ENCODE measurements at places on chromosomes 3 and 15.

DNA sequence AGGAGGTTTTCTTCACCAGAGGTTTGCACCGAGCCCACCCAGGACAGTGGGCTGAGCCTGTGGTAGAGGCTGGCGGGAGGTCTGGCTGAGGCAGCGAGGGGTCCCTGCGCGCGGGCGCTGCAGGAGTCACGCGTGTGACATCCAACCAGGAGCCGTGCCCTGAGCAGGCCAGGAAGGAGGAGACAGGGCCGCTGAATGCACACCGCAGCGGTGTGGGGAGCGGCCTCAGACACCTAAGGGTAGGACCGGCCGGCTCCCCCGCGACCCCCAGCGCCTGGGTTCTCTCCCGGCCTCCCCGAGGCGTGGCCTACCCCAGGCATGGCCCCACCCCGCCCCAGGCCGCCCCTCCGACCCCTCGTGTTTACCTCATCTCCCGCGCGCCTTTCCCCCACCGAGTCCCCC lies 412 bp downstream of the SLC41A3 start:
- DNase-seq, result peak; percentile 48

GRCh38 chr3:22536541-22536940 lies 666.6 kb upstream of the UBE2E2 start:
- DNase-seq, result no peak

DNA sequence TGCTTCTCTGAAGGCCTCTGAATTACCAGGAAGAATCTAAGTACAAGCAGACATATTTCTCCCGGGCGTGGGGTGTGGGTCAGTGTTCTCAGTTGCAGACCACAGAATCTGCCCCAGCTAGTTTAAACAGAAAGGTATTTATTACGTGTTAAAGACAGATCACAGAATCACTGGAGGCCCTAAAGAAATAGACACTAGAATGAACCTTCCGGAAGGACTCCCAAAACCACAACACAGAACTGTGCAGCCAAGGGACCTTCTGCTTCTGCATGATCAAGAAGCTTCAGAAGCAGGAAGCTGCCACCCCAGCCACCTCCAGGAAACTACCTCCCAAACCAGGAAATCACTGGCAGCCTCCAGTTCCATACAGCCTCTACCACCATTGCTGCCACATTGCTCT lies 32.7 kb upstream of the ZFAND6 start:
- DNase-seq, result no peak

DNA sequence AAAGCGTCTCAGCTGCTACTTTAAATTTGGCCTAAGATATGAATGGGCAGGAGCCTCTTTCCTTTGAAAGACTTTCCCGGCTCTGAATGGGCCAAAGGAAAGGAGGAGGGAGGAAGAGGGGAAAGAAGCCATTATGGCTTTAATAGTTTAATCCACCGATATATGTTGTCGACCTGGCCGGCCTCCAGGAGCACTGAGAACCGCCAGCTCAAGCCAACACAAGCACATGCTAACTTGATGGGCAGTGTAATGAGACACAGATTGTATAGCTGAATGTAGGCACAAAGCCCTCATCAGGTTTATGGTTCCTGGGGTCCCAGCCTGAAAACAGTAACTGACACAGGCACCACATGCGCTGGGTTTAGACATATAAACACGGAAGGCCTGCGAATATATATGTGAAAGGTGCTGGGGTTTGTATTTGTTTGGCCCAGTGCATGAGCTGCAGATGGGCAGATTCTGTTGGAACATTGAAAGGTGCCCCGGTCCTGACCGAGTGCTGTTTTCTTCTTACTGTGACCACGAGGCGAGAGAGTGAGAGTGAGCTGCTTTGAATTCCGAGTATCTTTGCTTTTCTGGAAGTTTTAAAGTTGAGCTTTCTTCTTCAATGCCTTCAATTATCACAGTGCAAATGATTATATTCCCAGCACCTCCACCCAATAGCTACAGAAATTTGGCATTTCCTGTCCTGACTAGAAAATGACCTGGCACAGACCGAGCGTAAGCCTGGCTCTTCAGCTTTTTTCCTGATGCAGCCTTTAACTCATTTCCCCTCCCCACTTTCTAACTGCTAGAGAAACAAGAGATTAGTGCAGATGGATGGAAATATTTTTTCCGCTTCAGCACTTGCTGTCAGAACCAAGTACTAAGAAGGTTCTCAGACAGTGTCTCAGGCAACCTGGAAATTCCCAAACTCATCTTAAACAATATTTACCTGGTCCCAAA lies 267.3 kb downstream of the RORA start:
- no peak for DNase-seq

GRCh38 chr3:124688581-124689454 lies 41.4 kb upstream of the UMPS start:
- DNase-seq, result peak; percentile 84

DNA sequence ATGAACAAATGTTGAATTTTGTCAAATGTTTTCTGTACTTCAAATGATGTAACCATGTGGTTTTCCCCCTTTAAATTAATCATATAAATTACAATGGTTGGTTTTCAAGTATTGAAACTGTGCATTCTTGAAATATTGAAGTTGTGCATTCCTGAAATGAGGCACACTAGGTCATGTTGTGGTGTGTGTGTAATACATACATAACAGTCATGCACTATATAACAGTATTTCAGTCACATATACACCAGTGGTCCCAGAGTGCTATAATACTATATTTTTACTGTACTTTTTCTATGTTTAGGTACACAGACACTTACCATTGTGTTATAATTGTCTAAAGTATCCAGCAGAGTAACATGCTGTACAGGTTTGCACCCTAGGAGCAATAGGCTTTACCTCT lies 11.0 kb upstream of the IQCF5 start:
- no peak for DNase-seq

- DNase-seq, result no peak
Measured at GRCh38 chr3:186217820-186218164, 108.9 kb upstream of the ETV5 start.

- no peak for DNase-seq
Measured at GRCh38 chr3:140416666-140417065, 261.2 kb upstream of the TRIM42 start.

Data from psoas muscle (tissue), 8 donors.